ENCODE measurements at places on chromosomes 7 and 10.

- no peak for DNase-seq
These were observed 70.6 kb downstream of the PFKFB3 start for GRCh38 chr10:6273351-6273750.

DNA sequence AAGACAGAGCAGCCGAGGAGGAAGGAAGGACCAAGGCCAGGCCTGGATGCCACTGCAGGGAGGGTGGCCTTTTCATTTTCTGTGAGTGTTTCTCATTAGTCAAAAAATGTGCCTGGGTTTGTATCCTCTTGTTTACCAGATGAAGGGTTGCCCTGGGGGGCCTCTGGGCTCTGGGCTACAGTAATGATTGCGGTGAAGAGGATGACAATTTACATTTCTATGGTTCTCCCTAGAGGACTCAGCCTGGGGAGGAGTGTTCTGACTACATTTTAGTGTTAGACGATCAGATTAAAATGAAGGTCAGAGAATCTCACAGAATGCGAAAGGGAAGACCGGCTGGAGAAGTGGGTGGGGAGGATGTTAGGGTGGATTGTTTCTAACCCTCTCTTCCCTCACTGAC is 108.0 kb upstream of the KMT2C start:
- no peak for DNase-seq

GRCh38 chr7:151512353-151512752 is 7.3 kb downstream of the RHEB start:
- DNase-seq, result no peak

DNA sequence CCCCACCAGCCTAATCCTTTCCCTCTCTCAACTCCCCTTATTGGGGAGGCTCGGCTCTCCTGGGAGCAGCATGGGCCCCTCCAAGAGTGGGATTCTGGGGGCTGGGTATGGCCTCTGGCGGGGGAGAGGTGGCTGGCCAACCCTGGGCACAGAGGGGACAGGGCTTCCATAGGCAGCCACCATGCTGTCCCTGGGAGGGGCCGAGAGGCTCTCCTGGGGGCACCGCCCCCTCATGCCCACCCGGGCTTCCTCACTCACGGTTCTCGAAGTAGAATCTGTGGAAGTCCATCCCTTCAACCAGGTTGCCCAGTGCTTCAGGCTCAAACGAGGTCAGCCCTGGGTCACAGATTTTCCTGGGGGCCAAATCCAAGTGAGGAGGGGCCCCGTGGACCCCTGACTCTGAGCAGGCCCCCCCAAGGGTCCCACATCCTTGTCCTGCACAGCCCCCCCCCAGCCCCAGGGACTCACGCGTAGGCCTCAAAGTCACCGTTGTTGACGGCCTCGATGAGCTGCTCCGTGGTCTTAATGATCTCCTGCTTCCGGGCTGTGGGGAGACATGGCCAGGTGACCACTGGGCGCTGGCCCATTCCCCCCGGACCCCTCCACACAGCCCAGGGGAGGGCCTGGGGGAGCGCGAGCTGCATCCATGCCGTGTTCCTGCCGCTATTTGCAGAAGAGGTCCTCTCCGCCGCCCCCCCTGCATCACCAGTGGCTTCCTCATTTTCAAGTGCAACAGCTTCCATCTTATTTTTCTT is 19.8 kb downstream of the YKT6 start:
- no peak for DNase-seq

GRCh38 chr7:95478272-95479037 is 7.3 kb upstream of the ASB4 start:
- DNase-seq, result no peak

DNA sequence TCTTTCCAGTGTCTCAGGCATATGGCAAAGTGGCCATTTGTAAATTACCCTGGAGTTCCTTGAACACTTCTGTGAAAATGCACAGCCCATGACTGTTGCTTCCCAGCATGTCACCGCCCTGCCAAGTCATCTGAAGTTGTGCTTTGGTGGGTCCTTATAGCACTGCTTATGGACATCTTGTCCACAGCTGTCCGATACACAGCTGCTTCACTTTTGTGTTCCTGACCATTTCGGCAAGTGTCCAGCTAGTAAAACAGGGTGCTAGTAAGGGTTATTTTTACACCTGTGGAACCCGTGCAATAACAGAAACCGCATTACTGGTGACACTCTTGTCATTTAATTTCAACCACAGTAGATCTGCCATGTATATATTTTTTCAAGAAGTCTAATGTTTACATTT is 29.7 kb downstream of the PIP4K2A start:
- no peak for DNase-seq

DNA sequence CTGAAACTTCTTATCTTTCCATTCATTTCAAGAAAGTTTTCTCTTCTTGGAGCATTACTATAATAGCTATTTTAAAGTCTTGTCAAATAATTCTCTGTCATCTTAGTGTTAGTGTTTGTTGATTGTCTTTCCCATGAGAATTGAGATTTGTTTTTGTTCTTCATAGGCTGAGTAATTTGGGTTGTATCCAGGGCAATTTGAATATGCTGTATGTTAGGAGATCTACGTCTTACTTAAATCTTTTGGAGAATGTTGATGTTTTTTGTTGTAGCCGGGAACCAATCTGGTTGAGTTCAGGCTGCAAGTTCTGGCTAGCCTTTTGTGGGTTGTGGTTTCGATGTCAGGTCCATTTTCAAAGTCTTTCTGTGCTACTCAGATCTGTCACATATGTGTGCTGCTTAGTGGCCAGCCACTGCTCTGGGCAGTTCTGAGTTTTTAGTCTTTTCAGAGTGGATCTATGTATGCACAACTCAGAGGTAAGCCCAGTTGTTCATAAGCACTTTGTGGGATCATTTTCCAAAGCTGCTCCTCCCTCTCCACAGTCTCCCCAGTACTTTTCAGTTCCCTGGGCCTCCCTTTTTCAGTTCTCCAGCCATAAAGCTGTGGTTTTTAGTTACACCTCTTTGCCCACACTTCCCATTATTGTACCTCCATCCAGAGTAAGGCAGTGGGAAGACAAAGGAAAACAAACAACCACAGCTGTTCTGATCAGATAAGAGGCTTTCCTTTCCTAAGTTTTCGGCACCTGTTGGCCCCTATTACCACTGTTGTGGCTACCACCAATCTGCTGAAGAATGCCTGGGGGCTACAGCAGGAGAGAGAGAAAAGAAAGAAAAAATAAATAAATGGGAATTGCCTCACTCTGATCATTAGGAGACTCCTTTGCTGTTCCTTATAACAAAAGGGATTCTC is 4.7 kb upstream of the CCNJ start:
- no peak for DNase-seq

DNA sequence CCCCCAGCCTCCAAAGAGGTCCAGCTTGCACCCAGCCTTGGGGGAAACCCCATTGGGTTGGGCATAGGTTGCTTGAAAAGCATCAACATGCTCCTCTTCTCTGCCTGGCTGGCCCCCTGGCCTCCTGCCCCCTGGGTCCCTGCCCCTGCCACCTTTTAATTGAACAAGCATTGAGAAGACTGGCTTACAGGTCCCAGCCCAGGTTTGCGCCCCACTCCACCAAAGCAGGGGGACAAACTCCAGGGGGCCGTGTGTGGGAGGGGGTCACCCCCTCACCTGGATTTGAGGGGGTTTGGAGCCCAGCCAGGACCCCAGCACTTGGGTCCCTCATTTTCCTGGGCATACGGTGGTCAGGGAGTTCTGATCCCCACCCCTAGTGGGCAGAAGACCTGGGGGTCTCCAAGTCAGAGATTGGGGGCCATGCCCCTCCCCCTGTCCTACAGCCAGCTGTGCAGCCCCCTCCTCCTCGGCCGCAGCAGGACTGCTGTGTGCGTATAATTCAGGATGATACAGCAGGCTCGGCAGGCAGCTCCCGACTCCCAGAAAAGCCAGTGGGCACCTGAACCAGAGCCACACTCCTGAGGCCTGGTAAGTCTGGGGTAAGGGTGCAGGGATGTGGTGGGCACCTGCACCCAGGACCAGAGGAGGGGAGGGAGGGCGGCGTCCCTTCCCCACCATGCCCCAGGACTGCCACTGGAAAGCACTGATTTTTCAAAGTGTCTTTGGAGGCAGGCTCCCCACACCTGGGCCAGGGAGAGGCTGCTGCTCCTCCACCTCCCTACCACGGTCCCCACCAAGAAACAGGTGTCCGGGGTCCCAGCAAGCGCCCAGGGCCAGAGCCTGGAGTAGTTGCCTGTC is 1.7 kb downstream of the ELFN1 start:
- DNase-seq, result no peak

- DNase-seq, result no peak
These were observed 4.9 kb downstream of the GCK start for GRCh38 chr7:44184206-44184872.

- peak; percentile 94 for DNase-seq
These were observed at the start of gene KDM7A for GRCh38 chr7:140176811-140177702. Gene KDM7A (minus strand): TSS chr7:140176983. CDS start chr7:140176937, 46 bp downstream.

DNA sequence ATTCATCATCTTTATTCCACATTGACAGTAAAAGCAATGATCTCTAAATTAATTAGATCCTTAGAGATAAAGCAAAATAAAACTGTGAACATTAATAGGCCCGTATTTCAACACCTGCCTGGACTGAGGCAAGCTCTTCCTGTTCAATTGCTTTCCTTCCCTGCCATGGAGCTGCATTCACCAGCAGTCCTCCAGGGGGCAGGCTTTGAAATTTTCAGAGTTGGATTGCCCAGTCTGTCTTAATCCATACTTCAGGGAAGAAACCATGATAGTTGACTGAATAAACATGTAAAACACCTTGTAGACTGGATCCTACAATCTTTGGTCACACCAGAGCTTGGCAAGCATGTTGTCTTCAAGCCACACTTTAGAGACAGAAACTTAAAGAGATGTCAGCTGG is 936.6 kb downstream of the NRG3 start:
- peak; percentile 12 for DNase-seq

DNA sequence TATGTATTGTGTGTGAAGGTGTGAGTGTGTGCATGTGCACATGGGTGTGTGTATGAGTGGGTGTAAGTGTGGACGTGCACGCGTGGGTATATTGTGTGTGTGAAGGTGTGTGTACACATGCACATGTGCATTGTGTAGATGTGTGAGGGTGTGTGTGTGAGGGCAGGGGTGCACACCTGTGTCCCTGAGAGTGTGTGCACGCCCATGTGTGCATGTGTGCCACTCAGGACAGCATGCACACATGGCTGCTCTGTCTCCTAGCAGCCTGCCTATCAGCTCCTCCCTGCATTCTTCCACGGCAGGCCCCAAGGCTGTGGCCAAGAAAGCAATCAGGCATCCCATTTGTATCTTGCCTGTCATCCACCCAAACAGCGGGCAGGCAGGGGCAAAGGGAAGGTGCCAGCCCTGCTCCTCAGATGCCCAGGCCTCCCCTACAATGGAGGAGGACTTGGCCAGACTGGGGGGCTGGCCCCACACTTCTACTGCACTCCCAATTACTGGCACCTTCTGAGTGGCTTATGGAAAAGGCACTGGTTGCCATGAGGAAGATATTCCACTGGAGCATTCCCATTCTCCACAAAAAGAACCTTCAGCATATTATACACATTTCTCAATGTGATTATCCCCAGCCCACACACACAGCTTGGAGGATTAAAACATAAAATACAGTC is 380.4 kb upstream of the ZMIZ1 start:
- DNase-seq, result no peak

DNA sequence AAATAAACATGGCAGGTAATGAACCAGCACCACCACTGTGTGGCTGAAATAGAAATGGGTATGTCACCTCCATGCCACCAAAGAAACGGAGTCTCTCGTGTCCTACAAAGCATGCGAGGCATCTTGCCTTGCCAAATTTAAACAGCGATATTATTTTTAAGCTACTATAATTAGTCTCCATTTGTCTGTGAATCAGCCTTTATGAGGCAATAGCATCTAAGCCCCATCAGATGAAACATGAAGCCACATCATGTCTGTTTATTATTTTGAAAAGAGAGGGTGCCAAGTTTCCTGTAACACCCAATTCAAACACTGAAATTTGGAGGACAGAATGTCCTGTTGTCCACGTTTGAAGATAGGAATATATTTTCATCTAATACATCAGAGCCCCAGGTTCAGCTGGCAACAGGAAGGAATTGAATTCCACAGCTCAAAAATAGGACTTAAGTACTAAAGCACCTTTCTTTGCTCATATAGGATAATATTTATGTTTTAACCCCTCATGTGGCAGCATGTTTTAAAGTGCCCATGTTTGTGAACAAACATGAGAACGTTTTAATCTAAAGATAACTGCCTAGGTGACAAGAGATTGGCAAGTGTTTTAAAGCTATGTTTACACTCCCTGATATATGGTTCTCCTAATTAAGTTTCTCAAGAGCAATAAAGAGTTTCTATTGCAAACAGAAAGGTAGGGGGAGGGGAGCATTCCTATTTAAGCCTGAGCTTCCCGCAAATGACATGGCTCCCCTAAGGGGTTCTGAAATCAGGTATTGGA is 86.8 kb downstream of the SORBS1 start:
- DNase-seq, result no peak

DNA sequence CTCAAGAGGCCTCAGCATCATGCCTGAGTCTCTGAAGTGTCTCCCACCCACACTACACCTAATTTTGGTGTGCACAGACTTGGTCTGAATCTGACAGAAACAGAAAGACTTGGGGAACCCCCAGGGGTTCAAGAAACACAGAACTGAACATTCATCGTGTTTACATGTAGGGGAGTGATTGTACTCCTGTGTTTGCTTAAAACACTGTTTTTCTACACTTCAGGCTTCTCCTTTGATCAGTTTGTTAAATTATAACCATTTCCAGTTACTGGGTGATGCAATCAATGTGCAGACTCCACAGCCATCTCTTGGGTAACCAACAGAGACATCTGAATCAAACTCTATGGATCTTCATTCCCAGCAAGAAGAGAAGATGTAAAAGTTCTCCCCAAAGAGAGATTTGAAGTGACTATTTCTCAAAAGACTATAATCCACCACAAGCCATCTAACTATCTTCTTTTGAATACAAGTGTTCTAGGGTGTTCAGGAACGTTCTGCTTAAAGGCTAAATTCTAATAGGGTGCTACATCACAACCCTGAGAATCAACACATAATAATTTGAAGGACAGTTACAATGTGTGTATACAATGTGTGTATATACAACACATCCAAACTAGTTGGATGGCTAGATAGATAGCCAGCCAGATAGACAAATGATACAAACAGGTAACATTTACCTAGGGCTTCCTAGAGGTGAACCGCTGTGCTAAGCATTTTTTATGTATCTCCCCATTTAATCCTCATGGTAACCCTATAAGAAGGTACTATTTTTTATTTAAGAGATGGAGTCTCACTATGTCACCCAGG is 34.2 kb downstream of the DNAJC12 start:
- DNase-seq, result peak; percentile 48

- DNase-seq, result peak; percentile 10
These were observed 209.0 kb downstream of the CACNA2D1 start for GRCh38 chr7:82234457-82235049.

All from GM20000 (cell line).